ENCODE measurements at places on chromosomes 12 and 14.

DNA sequence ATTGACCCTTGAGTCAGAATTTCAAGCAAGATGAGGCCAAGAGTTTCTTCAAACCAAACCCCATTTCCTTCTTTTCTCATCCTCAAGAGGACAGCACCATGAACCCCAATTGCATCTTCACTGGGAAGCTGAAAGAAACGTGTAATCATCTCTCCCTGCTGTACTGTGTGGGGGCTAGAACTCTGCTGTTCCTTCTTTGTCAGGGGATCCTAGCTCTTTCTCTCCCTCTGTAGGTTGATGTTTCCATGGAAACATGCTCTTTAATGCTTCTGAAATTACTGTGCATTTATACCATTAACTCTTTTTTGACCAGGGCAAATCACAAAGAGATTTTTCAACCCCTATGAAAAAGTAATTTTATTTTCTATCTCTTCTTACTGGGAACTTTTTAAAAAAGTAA is 295.1 kb downstream of the GRIN2B start:
- no peak for DNase-seq

DNA sequence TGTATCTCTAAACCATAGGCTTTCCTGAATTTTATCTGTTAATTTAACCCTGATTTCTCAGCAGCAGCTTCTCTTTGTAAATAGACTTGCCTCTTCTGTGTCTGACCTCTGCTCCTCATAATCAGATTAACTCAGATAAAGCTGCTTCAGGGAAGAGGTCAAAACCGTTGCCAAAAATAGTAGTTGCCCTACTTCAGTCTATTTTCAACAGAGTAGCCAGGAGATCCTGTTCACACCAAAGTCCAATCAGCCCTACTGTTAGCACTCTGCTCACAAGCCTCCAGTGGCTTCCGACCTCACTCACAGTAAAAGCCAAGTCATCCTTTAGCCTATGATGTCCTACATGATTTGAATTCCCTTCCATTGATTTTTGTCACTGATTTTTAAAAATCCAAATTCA is 258.4 kb downstream of the PPFIA2 start:
- no peak for DNase-seq

- no peak for DNase-seq
Observed at GRCh38 chr14:61183196-61183885, 97.8 kb downstream of the TMEM30B start.

GRCh38 chr12:78864403-78864869 is at the start of gene SYT1:
Gene SYT1, plus strand, starts transcription at chr12:78864774.
- peak; percentile 57 for DNase-seq

DNA sequence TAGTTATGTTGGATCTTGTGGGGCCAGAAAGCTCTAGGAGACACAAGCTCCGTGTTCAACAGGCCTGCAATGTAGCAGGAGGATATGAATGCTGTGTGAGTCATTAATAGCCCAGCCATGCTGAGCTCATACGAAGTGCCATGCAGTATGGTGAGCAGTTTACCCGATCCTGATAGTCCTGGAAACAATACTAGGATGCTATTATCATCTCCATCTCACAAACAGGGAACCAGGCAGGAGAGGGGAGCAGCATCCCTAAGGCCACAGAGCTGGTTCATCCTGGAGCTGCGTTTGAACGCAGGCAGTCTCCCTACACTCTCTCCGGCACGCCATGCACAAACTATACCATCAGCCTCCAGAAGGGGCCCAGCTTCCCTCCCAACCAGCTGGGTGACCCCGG is 20.5 kb downstream of the TTC7B start:
- DNase-seq, result no peak

DNA sequence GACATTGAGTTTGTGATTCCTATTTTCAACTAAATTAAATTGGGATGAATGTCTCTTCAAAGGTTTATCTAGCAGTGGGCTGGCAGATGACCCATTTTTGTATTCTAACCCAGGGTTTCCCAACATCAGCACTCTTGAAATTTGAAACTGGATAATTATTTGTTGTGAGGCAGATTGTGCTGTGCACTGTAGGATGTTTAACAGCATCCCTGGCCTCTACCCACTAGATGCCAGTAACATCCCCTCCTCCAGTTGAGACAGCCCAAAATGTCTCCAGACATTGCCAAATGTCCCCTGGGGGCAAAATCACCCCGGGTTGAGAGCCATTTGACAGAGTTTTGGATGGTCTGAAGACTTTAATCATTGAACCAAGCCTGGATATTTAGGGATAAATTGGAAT is 11.1 kb downstream of the DAAM1 start:
- no peak for DNase-seq

DNA sequence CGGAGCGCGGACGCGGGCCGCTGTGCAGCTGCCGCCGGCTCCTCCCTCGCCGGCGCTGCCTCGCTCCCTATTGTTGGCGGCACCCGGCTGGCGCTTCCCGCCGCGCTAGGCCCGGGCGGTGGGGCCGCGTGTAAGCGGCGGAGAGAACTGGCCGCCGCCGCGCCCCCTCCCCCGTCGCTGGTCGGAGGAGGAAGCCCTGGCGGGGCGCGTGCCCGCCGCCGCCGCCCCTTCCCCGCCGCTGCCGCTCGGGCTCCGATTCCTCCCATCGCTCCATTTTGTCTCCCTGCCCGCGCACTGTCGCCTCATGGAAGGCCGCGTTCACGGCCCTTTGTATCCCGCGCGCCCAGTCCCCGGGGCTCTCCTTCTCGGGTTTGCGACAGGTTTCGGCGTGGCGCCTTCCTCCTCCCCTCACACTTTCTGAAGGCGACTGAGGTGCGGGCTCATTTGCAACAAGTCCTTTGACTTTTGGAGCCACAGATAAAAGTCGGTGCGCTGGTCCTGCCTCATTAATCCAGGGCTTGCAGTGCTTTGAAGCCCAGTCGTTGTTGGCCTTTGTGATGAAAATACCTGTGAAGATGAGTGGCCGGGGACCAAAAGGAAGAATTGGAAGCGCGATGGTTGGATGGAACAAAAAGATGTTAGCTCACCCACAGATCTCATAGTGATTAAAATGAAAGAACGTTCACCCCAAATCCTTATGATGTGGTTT is 707 bp downstream of the CPSF6 start:
- DNase-seq, result peak; percentile 23

DNA sequence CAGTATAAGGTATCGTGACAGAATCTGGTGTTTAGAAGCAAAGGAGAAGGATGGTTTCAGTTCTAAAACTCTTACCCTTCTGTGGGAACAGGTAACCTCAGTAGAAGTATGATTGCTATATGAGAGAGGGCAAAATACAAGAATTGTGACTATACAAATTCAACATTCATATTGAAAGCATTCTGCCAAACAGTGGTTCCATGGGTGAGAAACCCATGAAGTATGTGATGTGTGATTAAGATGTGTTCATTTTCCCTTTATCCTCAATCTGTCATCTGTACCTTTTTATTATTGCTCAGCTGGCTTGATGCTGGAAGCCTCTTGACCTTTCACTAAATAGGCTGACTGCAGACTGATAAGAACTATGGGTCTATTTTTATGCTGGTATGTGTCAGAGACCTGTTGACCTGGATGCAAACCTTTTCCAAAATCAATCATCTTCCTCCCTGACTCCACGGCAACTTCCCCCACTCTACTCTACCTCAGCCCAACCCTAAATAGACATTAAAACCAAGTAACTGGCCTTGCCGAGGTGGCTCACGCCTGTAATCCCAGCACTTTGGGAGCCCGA is 109.6 kb downstream of the STXBP6 start:
- no peak for DNase-seq

DNA sequence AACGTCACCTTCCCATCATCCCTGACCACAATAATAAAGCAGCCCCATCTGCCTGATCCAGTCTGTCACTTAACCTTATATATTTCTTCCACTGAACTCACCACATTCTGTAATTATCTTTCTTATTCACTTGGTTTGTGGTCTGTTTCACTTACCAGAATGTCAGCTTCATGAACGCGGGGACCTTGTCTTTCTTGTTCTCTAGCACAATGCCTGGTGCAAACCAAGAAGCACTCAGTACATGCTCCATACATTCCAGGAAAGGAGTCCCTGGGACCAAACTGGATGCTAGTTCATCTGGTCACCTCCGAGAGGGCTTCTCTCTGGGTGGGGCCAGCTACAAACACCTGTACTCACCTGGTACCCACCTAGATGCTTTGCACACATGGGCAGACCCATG is 17.4 kb upstream of the ANKRD33 start:
- DNase-seq, result no peak

GRCh38 chr14:21822109-21822508 is 148.5 kb upstream of the OR4E1 start:
- DNase-seq, result no peak

DNA sequence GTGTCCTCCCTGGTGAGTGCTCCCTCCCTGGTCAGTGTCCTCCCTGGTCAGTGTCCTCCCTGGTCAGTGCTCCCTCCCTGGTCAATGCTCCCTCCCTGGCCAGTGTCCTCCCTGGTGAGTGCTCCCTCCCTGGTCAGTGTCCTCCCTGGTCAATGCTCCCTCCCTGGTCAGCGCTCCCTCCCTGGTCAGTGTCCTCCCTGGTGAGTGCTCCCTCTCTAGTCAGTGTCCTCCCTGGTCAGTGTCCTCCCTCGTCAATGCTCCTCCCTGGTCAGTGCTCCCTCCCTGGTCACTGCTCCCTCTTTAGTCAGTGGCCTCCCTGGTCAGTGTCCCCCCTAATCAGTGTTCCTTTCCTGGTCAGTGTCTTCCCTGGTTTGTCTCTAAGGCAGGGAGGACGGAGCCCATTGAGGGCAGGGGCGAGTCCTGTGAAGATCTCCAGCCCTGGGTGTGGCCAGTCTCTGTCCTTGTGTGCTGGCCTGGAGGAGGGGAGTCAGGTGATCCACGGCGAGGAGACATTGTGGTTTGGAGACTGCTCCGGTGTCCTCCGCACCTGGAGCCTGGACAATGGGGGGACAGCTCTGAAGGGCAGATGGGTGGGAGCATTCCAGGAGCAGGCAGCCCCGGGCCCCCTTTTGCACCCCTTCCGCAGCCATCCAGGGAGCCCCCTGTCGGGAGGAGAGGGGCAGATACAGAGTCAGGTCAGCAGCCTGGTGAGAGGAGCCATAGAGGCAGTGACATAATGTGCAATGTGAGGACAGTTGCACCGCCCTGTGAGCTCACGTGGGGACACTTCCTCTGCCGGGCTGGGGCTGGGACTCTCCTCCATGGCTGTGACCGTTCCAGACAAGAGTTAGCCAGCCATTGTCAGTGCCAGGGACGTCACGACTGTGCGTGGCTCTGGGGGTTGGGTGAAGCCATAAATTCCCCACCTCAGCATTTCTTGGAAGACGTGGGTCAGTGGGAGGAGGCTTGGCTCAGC is 93.4 kb downstream of the ADGRD1 start:
- no peak for DNase-seq

GRCh38 chr12:52763991-52764390 is 13.2 kb downstream of the KRT76 start:
- DNase-seq, result no peak

DNA sequence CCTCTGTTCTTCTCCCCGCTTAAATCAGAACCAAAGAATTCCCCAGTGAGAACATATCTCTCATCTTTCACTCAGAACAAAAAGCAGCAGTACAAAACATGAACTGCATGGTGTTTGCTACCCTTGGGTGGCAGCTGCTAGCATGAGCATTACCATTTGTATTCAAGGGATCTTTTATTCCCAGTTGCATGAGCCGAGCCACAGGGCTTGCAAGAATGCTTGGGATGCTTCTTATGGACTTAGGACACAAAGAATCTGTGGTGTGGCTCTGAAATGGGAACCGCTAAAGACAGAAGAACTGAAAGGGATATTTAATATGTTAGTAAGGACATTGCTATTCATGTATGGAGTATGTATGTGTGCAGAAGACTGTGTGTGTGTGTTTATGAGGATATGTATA is 190.6 kb downstream of the TMX1 start:
- DNase-seq, result no peak

GRCh38 chr12:48786591-48787544 is 2.0 kb downstream of the ADCY6 start:
- no peak for DNase-seq

DNA sequence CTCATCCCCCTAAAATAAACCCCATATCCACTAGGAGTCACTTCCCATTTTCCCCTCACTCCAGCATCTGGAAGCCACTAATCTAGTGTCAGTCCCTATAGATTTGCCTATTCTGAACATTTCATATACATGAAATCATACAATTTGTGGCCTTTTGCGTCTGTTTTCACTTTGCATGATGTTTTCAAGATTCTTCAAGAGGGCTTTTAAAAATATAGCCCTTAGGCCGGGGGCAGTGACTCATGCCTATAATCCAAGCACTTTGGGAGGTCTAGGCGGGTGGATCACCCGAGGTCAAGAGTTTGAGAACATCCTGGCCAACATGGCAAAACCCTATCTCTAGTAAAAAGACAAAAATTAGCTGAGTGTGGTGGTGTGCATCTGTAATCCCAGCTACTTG is 104.7 kb downstream of the VEZT start:
- DNase-seq, result no peak

DNA sequence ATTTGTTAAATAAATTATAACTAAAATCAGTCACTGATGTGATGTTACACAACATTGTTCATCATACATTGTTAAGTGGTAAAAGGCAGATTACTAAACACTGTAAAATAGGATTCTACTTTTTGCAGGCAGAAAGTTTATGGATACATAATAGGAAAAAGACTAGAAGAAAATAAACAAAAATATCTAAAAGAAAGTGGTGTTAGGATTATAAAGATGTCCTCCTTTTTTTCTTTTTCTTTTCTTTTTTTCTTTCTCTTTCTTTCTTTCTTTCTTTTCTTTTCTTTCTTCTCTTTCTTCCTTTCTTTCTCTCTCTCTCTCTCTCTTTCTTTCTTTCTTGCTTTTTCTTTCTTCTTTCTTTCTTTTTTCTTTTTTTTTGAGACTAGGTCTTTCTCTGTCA is 39.6 kb upstream of the HELB start:
- DNase-seq, result no peak

- DNase-seq, result no peak
Observed at GRCh38 chr12:126608607-126609175, 1543.5 kb downstream of the AACS start.

- no peak for DNase-seq
Observed at GRCh38 chr12:46207644-46208043, 61.2 kb downstream of the SLC38A1 start.

DNA sequence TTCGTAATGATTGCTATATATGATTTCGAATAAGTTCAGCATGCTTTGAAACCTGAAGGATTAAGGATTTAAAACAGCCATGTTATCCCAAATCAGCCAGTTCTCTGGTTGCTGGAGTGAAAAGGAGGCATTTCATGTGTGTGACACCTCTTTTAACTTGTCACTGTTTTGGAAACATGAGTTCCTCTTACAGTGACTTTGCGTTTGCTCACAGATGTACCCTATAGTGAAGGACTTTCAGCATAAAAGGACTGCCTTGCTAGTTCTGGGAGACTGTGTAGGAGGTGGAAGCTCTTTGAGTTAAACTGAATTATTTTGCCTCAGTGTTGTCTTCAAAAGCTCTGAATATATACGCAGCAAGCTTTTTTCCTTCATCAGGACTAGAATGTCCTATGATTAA is 7.6 kb downstream of the RNASE11 start:
- DNase-seq, result no peak

- DNase-seq, result no peak
Observed at GRCh38 chr12:9237286-9237685, 29.1 kb upstream of the PZP start.

GRCh38 chr14:20177433-20177974 is 13.2 kb upstream of the OR11G2 start:
- no peak for DNase-seq
